IPS DF 6.9 (cell line): ENCODE measurements at places on chromosomes 1 and 21.

DNA sequence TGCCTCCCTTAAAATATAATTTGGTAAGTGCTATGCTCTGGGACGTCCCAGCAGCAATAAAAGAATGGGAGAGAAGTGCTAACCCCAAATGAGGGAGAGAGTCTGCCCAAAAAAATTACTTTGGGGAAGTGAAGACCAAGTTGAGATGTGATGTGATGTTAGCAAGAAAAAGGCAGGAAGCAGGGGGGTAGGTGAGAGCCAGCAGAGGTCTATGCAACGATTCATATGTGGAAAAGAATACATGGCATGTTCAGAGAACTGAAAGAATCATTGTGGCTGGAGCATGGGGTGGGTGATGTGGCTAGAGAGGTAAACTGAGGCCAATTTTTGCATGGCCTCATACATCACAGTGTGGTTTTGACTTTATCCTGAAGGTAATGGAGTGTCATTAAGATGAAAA is 5.6 kb upstream of the CTPS1 start:
- DNase-seq: no peak

DNA sequence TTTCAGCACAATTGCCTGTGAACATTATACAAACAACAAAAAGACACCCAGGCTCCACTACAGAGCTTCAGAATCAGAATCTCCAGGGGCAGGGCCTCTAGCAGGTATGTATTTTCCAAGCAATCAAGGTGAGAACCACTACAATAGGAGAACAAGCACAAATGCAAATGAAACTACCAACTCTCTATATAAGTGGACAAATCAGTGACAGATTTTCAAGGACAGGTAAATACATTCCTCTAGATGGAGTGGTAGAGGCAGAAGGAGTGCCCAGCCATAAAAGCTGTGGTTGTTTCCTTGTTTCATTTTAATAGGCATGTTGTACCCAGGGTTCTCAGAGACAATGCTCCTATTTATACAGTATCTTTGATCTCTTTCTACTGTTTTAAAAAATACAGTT is 20.1 kb upstream of the CCDC17 start:
- no peak for DNase-seq

DNA sequence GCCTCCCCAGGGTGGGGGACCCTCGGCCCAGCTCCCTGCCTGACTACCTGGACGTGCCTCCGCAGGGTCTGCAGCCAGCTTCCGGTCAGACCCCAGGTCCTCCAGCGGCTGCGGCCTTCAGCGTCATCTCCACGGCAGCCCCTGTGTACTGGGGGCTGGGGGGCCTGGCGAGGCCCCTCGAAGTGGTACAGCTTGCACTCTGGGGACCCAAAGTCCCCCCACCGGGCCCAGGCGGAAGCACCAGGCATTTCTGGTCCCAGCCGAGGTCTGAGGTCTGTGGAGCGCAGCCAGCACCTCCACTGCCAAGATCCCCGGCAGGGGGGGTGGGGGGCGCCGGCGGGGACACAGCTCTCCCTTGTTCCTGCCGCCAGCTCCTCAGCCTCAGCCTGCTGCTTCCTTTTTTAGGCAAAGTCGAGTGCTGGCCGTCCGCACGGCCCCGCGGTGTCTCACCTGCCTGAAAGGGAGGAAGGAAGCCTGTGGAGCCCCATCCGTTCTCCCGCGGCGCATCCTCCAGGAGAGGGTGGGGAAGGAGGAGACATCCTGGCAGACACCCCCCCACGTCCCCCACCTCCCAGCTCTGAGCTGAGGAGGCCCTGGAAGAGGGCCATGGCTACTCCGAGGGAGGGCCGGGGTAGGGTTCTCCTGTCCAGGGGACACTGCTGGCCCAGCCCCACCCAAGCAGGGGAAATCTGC is 1.2 kb upstream of the VWA1 start:
- no peak for DNase-seq

DNA sequence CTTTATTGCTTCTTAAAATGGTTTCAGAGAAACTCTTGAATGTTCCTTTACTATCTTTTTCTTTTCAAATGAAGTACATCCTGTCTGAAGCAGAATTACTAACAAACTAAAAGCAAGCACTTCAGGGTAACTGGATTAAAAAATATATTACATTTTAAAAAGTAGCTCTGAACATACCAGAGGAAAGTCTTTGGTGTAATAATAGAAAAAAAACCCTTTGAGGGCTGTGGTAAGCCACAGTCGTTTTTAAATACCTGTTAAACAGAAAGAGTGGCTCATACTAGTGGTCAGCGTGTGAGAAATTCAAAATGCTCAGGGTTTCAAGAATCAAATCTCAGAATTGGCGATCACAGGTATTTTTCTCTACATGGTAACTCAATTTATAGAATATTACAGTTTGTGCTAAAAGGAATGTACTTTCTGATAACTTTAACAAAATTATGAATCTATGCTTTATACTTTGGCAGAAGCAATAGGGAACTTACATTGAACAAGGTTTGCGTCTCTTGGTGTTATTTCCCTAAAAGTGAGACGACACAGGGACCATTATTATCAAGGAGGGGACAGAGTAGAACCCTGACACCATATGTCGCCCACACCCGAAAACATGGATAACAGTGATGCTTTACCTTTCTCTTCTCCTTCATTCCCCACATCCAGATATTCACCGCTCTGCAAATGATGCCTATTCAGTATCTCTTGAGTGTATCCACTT is 97.0 kb upstream of the DPH5 start:
- DNase-seq: no peak

DNA sequence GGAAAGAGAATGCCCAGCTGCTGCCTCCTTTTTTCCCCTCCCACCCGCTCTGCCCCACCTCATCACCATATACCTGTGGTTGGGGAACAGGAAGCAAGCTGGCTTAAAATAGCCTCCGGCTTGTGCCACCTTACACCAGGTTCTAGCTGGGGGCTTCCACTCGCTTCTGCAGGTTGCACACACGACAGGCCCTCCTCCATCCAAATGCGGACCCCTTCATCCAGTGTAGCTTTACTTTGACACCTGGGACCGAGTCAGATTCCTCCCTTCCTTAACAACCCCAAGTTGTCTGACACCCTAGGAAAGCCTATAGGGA is 14.6 kb downstream of the BLACAT1 start:
- no peak for DNase-seq

DNA sequence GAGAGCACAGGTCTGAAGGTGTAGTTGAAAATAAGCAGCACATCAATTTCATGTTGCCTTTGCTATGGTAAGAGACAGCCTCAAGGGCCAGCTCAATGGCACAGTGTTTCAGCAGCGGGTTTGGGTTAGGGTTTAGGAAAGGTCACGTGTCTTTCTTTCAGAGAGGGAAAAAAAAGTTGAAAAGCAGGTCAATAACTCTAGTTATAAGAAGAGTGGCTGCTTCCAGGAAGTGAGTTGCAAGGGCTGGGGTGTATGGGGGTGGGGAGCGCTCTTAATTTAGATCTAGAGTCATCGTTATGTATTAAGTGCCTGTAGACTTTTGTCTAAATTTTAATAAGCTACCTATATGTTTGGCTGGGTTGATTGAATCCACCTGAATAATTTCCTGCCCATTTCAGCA is 118.5 kb upstream of the SPAG17 start:
- no peak for DNase-seq

GRCh38 chr1:172726740-172727139 is 67.8 kb downstream of the FASLG start:
- DNase-seq: no peak

- DNase-seq: no peak
Observed at GRCh38 chr21:45768740-45769048, 125.2 kb downstream of the PCBP3 start.

- DNase-seq: no peak
Observed at GRCh38 chr1:27752360-27752759, 20.7 kb upstream of the STX12 start.

DNA sequence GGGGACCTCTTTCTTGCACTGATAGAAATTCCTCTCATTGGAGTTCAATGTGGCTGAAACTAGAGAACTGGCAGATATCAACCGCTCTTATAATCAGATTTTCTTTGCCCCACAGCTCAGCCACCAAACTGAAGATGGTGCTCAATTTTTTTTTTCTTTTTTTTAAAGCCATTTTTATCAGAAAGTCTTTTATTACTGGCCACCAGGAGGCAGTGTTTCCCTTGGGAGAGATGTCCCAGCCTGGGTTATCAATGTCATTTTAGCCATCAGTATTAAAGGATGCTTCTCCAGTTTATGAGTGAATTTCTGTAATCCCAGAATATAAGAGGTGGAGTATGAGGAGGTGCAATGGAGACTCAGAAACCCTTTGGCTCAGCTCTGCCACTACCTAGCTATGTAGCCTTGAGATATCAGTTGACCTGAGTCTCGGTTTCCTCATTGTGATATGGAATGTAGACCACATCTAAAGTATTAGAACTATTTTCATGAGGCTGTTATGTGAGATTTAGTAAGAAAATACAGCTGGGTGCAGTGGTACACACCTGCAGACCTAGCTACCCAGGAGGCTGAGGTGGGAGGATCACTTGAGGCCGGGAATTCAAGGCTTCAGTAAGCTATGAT is 27.6 kb downstream of the CD244 start:
- no peak for DNase-seq

- no peak for DNase-seq
Observed at GRCh38 chr1:912740-913301, 10.9 kb upstream of the SAMD11 start.

DNA sequence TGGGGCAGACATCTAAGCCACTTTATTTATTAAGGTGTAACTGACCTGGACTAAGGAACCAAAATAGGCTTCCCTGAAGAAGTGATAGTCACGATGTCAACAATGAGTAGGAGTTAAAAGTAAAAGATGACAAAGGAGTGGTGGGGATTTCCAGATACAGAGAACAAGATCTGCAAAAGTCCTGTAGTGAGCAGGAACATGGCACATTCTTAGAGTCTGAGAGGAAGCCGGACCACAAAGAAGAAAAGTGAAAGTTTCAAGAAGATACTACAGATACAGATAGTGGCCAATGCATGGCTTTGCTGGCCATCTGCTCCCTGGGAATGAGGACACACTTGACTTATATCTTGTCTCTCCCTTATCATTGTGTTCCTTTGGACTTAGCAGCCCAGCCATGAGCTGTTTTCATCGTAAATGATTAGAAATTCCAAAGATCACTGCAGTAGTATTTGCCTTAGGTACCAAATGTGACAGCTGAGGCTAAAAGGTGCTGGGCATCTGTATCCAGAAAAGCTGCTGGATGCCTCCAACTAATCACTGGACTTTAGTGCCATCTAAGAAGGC is 302.4 kb upstream of the NR5A2 start:
- no peak for DNase-seq

DNA sequence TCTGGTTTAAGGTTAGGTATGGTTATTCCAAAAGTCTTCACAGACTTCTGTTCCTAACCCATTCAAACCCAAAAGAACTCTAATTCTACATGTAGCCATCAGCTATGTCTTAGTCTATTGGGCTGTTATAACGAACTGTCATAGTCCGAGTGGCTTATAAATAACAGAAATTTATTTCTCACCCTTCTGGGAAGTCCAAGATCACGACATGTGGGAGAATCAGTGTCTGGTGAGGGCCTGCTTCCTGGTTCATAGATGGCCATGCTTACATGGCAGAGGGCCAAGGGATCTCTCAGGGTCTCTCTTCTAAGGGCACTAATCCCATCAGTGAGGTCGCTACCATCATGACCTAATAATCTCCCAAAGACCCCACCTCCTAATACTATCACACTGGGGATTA is 103.0 kb upstream of the PPP2R5A start:
- no peak for DNase-seq

- DNase-seq: no peak
Observed at GRCh38 chr1:223738465-223739365, 26.4 kb downstream of the CAPN2 start.

GRCh38 chr1:40337443-40337842 is 20.4 kb upstream of the COL9A2 start:
- DNase-seq: no peak

DNA sequence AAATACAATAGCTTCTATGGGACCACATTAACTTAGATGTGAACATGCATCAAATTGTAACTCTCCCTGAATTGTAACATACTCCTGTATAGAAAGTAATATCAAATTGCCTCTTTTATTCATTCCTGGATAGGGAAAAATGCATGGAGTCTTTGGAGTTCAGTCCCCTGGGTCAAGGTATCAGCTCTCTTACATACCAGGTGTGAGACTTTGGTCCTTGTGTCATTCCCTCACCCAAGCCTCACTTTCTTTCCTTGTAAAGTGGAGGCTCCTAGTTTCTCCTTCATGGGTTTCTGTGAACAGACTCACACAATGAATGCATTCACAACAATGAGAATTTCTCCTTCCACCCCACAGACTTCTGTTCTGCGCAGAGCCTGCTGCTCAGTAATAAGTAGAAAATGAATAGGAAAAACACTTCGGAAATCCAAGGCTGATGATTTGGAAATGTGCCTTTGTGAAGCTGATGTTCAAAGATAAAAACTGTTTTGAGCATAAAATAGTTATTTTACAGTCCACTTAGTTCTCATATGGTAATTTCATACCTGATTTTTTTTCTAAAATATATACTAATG is 185.3 kb downstream of the AK5 start:
- DNase-seq: no peak

- DNase-seq: no peak
Observed at GRCh38 chr1:164673584-164674214, 114.7 kb downstream of the PBX1 start.

GRCh38 chr1:87968197-87968955 is 639.7 kb downstream of the LMO4 start:
- DNase-seq: no peak

GRCh38 chr1:14915356-14916054 is 238.0 kb upstream of the TMEM51 start:
- no peak for DNase-seq

GRCh38 chr1:40034869-40035268 is 5.7 kb upstream of the CAP1 start:
- no peak for DNase-seq

DNA sequence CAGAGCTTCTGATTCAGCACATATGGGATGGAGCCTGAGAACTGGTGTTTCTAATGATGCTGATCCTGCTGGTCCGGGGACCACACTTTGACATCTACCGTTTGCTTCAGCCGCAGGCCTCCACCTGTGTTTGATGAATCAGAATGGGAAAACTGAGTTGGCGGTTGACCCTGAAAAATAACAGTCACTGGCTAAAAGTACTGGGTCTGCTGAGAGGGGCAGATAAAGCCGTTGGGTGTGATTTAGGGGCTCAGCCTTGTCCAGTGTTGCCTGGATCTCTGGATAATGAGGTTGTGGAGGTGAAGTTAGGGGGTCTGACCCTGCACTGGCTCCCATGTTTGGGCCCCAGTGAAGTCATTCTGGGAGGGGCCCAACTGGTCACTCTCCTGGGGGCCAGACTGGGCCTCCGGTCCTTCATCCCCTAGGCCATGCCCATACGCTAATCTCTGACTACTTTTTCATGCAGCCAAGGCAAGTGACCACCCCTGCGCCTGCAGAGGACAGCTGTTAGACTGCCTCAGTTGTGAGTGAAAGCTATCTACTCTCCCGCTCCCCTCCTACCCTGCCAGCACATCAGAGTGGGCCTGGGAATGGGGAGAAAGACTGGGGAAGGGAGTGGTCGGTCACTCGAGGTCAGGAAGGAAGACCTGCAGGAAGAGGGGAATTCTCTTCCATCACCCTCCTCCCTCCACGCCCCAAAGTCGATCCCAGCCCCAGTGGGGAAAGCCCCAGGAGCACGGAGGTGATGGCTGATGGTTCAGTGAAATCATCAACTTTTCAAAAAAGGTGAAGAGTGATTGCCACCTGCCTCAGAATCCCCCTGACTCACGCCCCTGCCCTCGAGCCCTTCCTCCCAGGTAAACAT is 27.7 kb downstream of the VASH2 start:
- DNase-seq: no peak
